ENCODE measurements at places on chromosomes 16 and 17. TPM values are rescaled to one million over a fixed set of nuclear protein-coding genes. Genes with fewer than 3 reads are reported as not detected.

The RUNDC1 gene
- total RNA-seq, result 12.5 TPM

The GPR139 gene
- total RNA-seq, result 2.4 TPM

The SPATA2L gene
- 8.7 TPM for total RNA-seq

The C17orf113 gene
- total RNA-seq, result 3.0 TPM

The CFAP97D1 gene
- total RNA-seq, result not detected

The MYH13 gene
- not detected for total RNA-seq

The MEIOB gene
- 0.83 TPM for total RNA-seq

The CES4A gene
- total RNA-seq, result 22.5 TPM

- H3K27me3 ChIP-seq, result no peaks in the 10 kb centered on the region
- peaks cover 19% of the 10 kb centered on the region for H3K36me3 ChIP-seq
- DNase-seq, result peak; percentile 51
- H3K4me3 ChIP-seq, result no peak overlapping the region
- no peak overlapping the region for H3K27ac ChIP-seq
Observed at GRCh38 chr16:10541366-10541765, 39.0 kb downstream of the EMP2 start.

- no peak for DNase-seq
- H3K36me3 ChIP-seq, result peaks cover 65% of the 10 kb centered on the region
- no peak overlapping the region for H3K4me3 ChIP-seq
- H3K4me1 ChIP-seq, result peaks cover 3% of the 10 kb centered on the region
- no peaks in the 10 kb centered on the region for H3K27me3 ChIP-seq
Observed at GRCh38 chr17:43820759-43821158, 12.2 kb downstream of the MPP3 start.

DNA sequence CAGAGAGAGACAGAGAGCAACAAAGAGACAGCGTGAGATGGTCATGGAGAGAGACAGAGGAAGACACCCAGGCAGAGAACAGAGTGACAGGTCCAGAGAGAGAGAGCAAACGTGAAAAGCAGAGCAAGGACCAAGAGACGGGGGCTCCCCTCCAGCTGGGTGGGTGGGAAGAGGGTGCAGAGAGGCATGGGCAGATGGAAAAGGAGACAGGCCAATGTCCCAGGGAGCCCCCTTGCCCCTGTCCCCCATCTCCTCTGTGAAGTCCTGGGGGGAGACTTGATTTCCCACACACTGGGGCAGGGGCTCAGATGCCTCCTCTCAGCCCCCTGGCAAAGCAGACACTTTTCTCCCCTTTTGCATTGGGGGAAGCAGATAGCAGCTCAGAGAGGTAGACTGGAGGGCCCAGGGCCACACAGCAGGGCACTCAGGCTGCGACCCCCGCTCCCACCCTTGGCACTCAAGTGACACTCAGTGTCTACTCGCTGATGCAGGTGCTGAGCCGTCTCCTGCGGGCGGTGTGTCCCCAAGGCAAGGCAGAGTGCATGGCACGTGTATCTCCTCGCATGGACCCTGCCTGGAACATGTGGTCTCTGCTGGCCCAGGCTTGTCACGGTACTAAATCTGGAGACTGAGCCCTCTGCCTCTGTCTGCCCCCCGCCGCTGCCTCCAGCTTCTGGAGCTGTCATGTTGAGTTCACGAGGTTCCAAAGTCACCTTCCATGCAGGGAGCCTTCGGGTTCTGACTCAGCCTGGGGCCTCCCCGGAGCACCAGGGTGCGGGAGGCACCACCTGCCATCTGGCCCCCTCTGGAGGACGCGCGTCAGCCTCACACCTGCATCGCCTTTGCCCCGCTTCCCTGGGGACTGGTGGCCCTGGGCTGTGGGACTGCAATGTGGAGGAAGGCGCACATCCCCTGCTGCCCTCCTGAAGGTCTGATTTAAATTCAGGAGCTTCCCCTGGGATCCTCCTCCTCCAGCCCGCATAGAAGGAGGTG is 215.9 kb upstream of the GSE1 start:
- H3K27me3 ChIP-seq, result no peaks in the 10 kb centered on the region
- H3K36me3 ChIP-seq, result peaks cover 2% of the 10 kb centered on the region
- H3K4me3 ChIP-seq, result no peak overlapping the region
- peaks cover 55% of the 10 kb centered on the region for H3K4me1 ChIP-seq
- DNase-seq, result no peak

DNA sequence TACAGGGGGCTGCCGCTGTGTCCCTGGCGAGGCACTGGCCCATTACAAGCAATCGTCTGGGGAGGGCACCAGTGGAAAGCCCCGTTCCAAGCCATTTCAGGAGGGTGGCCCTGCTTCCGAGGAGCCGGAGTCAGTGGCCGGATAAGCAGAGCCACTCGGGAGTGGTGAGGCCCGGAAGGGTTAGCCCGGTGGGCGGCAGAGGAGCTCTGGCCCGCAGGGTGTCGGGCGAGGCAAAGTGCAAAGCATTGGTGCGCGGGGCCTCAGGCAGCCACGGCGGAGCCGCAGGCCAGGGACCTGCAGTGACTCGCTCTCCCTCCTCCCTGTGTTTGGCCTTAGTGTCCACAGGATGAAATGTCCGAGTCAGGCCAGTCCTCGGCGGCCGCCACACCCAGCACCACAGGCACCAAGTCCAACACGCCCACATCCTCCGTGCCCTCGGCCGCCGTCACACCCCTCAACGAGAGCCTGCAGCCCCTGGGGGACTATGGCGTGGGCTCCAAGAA is 24.6 kb downstream of the NME3 start:
- H3K4me1 ChIP-seq, result no peaks in the 10 kb centered on the region
- no peak overlapping the region for H3K27ac ChIP-seq
- peaks cover 99% of the 10 kb centered on the region for H3K36me3 ChIP-seq
- DNase-seq, result no peak

DNA sequence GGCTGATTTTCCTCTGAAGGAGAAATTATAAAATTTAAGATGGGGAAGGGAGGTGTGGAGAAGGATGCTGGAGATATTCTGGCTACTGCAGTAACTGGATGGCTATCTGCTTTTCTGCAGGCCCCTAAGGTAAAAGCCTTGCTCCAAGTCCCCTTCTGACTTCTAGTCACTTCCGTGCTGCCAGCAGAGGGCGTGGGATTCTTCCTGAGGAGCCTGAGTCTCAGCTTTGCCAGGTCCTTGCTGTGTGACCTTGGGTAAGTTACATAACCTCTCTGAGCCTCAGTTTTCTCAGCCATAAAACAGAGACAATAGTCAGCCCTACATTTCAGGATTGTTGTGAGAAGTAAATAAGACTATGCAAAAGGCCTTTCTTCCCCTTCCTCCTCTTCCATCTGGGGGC is 24.3 kb upstream of the TMEM220 start:
- DNase-seq, result no peak
- H3K36me3 ChIP-seq, result peaks cover 3% of the 10 kb centered on the region
- peaks cover 2% of the 10 kb centered on the region for H3K27me3 ChIP-seq
- H3K4me1 ChIP-seq, result peaks cover 22% of the 10 kb centered on the region
- H3K27ac ChIP-seq, result no peak overlapping the region
- no peak overlapping the region for H3K4me3 ChIP-seq

GRCh38 chr16:28915181-28915580 is 9.9 kb downstream of the RABEP2 start:
- DNase-seq, result no peak
- no peaks in the 10 kb centered on the region for H3K4me1 ChIP-seq

DNA sequence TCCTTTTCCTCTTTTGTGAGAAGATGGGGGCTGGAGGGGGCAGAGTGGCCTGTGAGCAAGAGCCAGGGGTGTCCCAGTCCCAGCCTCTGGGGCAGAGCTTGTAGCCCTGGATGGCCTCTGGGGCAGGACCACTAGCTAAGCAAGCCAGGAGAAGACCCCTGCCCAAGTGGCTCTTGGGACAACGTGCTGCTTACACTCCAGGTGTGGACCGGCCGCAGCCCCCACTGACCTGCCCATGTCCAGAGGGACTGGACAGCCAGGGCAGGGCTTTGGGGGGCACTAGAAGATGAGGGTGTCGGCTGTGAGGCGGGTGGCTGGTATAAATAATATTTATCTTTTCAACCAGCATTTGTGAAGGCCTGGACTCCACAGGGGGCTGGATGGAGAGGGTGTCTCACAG is 9.2 kb upstream of the SPPL2C start:
- no peak overlapping the region for H3K4me3 ChIP-seq
- H3K27me3 ChIP-seq, result no peaks in the 10 kb centered on the region
- DNase-seq, result no peak
- no peak overlapping the region for H3K27ac ChIP-seq
- peaks cover 12% of the 10 kb centered on the region for H3K36me3 ChIP-seq

GRCh38 chr17:42704837-42705494 is 22.6 kb downstream of the CNTNAP1 start:
- peaks cover 92% of the 10 kb centered on the region for H3K36me3 ChIP-seq
- H3K4me3 ChIP-seq, result no peak overlapping the region
- no peaks in the 10 kb centered on the region for H3K27me3 ChIP-seq
- H3K27ac ChIP-seq, result no peak overlapping the region
- DNase-seq, result no peak
- no peaks in the 10 kb centered on the region for H3K4me1 ChIP-seq

DNA sequence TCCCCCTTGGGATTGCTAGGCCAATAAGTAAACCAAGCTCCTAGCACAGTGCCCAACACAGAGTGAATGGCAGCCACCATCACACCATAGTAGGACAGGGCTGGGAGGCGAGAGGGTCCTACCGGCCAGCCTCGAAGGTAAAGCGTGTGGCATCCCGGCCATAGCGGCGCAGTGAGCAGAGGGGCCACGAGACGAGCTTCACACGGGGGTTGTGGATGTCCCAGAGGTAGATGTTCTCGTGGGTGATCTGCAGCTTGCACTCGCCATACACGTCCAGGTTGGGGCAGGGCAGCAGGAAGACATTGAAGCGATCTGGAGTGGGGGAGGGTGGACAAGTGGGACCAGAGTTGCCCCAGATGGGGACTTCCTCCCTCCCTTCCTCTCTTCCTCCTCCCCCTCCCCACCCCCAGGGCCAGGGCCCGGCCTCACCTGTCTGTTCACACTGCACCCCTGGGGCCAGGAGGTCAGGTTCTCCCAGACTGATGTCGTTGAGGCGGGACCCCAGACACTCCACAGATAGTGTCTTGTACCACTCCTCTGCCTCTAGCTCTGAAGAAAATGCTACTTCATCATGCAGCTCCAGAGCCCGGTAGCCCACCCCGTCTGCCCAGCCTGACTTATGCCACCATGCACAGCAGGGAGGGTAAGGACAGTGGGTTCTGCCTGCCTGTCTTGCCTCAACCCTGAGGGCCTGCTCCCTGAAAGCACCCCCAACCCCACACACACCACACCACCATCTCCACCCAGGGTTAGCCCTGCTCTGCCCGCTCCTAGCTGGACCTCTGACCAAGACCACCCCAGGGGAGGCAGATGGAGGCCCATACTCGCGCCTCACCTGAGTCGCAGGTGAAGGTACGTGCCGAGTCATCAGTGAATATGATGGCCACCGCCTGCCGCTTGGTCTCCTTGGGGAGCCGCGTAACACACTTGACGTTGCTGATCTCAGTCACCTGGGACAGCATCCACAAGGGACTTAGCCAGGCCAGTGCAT is 11.3 kb downstream of the DOK4 start:
- peaks cover 59% of the 10 kb centered on the region for H3K36me3 ChIP-seq
- H3K27ac ChIP-seq, result no peak overlapping the region
- no peak overlapping the region for H3K4me3 ChIP-seq
- no peaks in the 10 kb centered on the region for H3K27me3 ChIP-seq

GRCh38 chr16:14325502-14326401 is 254.6 kb downstream of the MRTFB start:
- H3K27me3 ChIP-seq, result no peaks in the 10 kb centered on the region
- H3K36me3 ChIP-seq, result peaks cover 3% of the 10 kb centered on the region
- H3K27ac ChIP-seq, result no peak overlapping the region
- DNase-seq, result no peak

DNA sequence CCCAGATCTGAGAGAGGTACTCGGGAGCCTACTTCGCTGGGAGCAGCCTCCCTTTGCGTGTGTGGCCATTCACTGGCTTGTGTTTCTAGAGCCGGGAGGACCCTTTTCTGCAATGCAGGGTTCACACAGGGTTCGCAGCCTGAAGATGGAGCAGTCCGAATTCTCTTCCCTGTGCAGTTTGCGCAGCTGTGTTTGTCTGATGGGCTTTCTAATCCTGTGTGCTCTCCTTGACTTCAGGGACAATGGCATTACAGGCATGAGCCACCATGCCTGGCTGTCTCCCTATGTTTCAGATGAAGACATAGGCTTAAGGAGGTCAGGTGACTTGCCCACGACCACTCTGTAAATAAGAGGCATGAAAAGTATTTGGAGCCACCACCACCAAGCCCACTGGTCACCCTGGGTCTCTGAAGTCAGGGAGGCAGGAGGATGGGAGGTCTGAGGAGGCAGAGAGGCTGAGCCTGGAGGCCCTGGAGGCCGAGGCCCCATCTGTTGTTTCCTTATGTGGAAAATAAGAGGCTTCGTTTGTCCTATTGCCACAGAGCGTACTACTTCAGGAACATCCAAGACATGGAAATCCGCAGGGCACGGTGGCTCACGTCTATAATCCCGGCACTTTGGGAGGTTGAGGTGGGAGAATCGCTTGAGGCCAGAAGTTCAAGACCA is 5.0 kb upstream of the STH start:
- H3K36me3 ChIP-seq, result peaks cover 85% of the 10 kb centered on the region
- DNase-seq, result no peak
- peaks cover 5% of the 10 kb centered on the region for H3K4me1 ChIP-seq
- no peak overlapping the region for H3K27ac ChIP-seq
- no peaks in the 10 kb centered on the region for H3K27me3 ChIP-seq

GRCh38 chr17:77594416-77595209 is 363.9 kb upstream of the TNRC6C start:
- H3K27me3 ChIP-seq, result peaks cover 3% of the 10 kb centered on the region
- H3K4me1 ChIP-seq, result peaks cover 49% of the 10 kb centered on the region
- peaks cover 4% of the 10 kb centered on the region for H3K36me3 ChIP-seq
- no peak for DNase-seq
- no peak overlapping the region for H3K27ac ChIP-seq
- H3K4me3 ChIP-seq, result no peak overlapping the region

GRCh38 chr16:7140899-7141298 is 191.7 kb upstream of the RBFOX1 start:
- no peaks in the 10 kb centered on the region for H3K4me1 ChIP-seq
- H3K27ac ChIP-seq, result no peak overlapping the region
- no peaks in the 10 kb centered on the region for H3K36me3 ChIP-seq
- H3K27me3 ChIP-seq, result no peaks in the 10 kb centered on the region

- no peaks in the 10 kb centered on the region for H3K27me3 ChIP-seq
- H3K4me1 ChIP-seq, result peaks cover 42% of the 10 kb centered on the region
- H3K27ac ChIP-seq, result no peak overlapping the region
- DNase-seq, result peak; percentile 35
- peaks cover 26% of the 10 kb centered on the region for H3K36me3 ChIP-seq
- no peak overlapping the region for H3K4me3 ChIP-seq
Observed at GRCh38 chr17:65554553-65555223, 6.8 kb downstream of the AXIN2 start.

GRCh38 chr17:50501054-50501453 is 7.2 kb upstream of the MYCBPAP start:
- no peaks in the 10 kb centered on the region for H3K4me1 ChIP-seq
- no peak overlapping the region for H3K4me3 ChIP-seq
- no peaks in the 10 kb centered on the region for H3K27me3 ChIP-seq
- no peak for DNase-seq

DNA sequence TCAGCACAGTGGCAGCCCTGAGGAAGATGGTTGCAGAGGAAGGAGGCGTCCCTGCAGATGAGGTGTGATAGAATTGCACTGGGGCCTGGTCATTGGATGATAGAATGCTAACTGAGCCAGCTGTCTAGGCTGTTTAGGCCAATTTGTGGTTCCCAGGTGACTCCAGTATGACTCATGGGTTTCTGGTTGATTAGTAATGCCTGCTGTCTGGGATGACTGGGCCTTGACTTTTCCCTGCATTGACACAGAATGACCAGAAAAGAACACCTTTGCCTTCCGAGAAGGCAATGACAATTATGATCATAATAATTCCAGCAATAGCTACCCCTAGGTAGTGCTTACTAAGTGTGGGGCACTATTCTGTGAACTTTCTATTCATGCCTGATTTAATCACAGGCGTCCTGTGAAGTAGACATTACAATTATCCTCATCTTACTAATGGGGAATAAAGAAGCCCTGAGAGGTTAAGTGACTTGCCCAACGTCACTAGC is 31.5 kb downstream of the USP43 start:
- H3K36me3 ChIP-seq, result no peaks in the 10 kb centered on the region
- no peak overlapping the region for H3K27ac ChIP-seq
- no peak for DNase-seq
- no peak overlapping the region for H3K4me3 ChIP-seq
- no peaks in the 10 kb centered on the region for H3K4me1 ChIP-seq
- no peaks in the 10 kb centered on the region for H3K27me3 ChIP-seq

All from spinal cord (tissue), 10 donors.